GM12891 (cell line): ENCODE measurements at places on chromosomes 4 and X.

GRCh38 chrX:154658187-154658586 is 4.8 kb upstream of the CTAG2 start:
- no peak for DNase-seq

DNA sequence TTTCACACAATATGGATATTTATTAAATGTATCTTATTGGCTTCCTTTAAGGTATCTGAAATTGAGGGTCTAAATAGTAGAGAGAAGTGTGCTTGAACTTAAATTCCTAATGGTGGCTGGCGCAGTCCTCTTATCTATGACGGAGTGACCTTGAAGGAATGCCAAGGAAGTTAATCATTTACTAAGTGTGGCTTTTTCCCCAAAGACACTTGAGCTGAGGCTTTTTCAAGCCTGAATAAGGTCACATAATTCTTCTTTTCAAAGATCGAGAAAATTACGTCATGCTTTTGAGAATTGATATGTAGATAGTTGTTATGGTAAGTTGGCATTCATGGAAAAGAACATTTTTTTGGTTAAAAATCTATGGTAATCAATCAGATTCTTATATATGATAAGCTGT is 11.7 kb upstream of the PRPS2 start:
- DNase-seq, result no peak

- no peak for DNase-seq
Observed at GRCh38 chrX:53440621-53441517, 6.7 kb upstream of the HSD17B10 start.

DNA sequence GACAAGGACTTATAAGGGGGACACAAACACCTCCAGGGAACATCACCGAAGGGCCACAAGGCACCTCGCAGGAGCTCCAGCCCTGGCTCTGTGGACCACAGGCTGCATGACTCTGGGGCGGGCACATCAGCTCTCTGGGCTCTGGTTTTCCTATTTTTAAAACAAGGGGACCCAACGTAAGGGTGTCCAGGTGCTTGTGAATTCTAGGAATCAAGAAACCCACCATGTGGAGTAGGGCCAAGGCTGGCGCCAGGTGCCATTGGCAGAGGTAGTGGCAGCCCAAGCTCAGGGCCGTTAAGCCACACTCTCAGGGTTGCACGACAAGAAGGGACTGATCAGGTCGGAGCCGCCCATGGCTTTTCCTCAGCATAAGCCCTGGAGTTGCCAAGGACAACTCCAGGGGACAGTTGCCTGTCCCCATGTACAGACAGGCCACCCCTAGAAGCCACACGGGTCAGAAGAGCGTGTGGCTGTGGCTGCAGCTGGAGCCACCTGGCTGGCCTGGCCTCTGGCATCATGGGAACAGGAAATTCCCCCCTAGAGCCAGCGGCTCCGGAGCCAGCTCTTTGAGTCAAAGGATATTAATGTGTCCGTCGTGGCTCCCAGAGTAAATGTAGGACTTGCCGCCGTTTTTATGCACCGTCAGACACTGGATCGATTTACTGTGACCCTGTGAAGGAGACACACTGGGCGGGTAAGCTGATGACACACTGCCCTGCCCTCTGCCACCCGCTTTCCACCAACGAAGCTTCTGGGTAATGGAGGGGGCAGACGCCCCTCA is 32.5 kb downstream of the WDR1 start:
- peak; percentile 10 for DNase-seq

GRCh38 chr4:168588916-168589531 is 92.2 kb downstream of the PALLD start:
- DNase-seq, result no peak

- peak; percentile 68 for DNase-seq
Observed at GRCh38 chr4:139082750-139083606, 67.4 kb downstream of the NOCT start.

- no peak for DNase-seq
Observed at GRCh38 chr4:165612936-165613335, 234.1 kb downstream of the CPE start.

DNA sequence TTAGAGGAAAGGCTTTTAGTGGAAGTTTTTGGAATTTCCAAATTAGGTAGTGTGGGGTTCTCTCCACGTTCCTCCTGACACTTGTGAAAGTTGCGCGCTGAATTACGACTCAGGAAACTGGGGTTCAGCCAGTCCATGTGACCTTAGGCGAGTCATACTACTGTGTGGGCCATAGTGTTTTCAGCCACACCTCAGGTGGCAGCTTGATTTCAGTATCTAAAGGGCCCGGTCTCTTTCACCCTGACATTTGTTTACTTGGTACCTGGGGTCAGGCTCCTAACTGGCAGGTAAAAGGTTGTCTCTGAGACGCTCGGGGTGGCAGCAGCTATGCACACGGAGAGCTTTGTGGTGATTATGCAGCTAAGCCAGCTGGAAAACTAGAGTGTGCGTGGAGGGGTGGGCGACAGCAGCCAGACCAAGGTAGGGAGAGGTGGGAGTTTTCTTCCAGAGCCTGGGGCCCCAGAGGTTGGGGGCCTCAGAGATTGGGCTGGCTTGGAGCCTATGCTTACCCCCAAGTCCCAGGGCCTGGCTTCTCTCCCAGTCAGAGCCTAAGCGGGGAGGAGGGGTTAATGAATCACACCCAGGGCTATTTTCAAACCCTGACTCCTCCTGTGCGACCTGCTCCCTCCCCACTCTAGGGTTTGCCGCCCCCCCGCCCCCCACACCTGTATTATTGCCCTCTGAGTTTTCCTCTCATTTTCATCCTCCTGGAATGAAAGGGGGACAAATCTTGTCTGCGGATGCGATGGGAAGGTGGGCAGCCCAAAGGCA is 47.2 kb downstream of the STARD8 start:
- DNase-seq, result no peak

- no peak for DNase-seq
Observed at GRCh38 chrX:132958091-132958703, at the start of gene HS6ST2. Gene HS6ST2 (minus strand): TSS chrX:132958629.

DNA sequence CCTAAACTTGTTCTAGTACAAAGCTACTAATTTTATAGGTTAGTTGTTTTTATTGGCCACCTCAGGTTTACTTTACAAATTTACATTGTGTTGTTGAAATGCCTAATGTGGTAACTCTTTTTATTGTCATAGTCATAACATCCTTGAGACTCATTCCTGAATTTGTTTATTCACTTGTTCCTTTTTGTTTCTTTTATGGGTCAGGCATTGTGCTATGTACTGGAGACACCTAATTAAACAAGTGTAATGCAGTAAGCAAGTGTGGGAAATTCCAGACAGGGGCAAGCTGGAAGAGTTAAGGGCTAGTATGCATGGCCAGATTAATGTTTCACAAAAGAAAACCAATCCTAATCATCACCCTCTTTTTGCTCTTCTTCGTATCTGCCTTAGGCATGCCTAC is 30.5 kb upstream of the TTC29 start:
- DNase-seq, result no peak

GRCh38 chr4:104421566-104421965 is 73.1 kb downstream of the CXXC4 start:
- no peak for DNase-seq

- no peak for DNase-seq
Observed at GRCh38 chr4:177489471-177490246, 47.4 kb upstream of the AGA start.

DNA sequence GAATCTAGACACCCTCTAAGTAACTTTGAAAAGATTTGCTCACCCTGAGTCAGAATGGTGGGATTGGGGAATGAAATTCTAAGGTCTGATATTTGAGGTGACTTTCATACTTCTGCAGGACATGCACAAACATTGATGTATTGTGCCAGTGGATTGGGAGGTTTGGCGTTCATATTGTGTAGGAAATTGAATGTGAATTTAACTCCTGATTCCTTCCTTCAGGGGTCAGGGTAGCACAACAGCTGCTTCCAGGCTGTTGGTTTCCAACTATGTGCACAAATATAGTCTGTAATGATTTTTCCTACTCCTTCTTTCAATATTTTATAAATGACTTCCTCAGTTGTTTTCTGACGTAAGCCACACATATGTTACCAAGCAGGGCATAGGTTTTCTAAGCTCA is 3.1 kb downstream of the IL1RAPL1 start:
- no peak for DNase-seq

DNA sequence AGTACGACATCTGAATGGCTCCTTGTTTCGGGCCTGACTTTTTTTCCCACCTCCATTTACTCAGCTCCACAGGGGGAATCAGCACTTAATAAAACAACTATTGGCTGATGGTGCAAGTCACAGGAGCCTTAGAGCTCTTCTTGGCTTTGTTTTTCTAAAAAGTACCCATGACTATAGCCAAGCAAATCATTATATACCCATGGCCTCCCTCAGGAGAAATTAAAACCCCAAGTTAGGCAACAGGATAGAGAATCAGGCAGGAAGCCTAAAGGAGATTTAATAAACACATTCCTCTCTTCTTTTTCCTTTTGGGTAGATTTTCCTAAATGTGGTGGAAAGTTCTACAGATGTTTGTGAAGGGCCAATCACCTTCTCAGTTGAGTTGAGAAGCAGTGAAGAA is 91.9 kb upstream of the RBPJ start:
- DNase-seq, result no peak

DNA sequence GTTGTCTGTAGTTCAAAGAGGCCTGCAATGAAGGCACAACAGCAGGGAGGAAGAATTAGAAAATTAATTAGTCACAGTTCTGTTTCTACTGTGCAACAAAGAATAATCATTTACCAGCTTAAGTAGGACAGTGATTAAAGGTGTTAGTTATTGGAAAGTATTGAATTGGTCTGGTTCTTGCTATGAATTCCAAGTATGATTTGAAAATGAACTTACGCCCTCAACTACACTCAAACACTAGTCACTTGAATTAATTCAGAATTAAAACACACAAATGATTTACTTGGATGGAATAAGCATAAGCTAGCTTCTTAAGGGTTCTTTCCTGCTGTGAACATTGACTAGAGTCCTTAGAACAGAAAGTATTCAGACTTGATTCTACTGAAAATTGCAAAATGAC is 69.9 kb upstream of the EXOC1L start:
- DNase-seq, result no peak

- no peak for DNase-seq
Observed at GRCh38 chr4:80787306-80787705, 243.2 kb upstream of the BMP3 start.

GRCh38 chrX:111831343-111831742 is 44.6 kb upstream of the TRPC5OS start:
- no peak for DNase-seq

GRCh38 chrX:136147315-136147901 is at the start of gene FHL1:
Gene FHL1 (plus strand): TSS chrX:136147533.
- peak; percentile 27 for DNase-seq
